NCI-H345 (cell line): ENCODE measurements at places on chromosomes 6 and 20.

DNA sequence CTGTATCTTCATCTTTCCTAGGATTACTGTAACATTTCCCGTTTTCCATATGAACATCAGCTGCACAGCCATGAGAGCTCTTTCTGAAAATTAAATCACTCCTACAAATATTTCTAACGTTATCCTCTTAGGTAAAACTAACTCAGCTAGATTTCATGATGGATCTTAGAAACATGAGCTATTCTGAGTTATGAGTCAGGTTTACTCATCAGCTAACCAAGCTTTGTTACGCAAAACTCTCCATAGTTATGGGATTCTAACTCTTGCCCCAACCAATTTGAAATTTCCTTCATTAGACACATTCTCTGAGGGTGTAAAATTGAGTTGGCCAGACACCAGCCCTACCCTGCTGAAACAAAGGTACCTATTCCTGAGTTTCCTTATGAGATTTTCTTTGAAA lies 14.0 kb downstream of the DEFB110 start:
- no peak for DNase-seq

- DNase-seq = no peak
Measured at GRCh38 chr20:42483730-42484303, 705.9 kb downstream of the PTPRT start.

GRCh38 chr20:47857569-47858464 lies 72.5 kb upstream of the SULF2 start:
- peak; percentile 48 for DNase-seq

GRCh38 chr6:161235776-161236633 lies 37.9 kb downstream of the AGPAT4 start:
- DNase-seq = no peak

GRCh38 chr20:50729901-50730764 lies 1.2 kb upstream of the PARD6B start:
- DNase-seq = no peak

GRCh38 chr6:114151064-114151690 lies 180.2 kb upstream of the HDAC2 start:
- DNase-seq = no peak

DNA sequence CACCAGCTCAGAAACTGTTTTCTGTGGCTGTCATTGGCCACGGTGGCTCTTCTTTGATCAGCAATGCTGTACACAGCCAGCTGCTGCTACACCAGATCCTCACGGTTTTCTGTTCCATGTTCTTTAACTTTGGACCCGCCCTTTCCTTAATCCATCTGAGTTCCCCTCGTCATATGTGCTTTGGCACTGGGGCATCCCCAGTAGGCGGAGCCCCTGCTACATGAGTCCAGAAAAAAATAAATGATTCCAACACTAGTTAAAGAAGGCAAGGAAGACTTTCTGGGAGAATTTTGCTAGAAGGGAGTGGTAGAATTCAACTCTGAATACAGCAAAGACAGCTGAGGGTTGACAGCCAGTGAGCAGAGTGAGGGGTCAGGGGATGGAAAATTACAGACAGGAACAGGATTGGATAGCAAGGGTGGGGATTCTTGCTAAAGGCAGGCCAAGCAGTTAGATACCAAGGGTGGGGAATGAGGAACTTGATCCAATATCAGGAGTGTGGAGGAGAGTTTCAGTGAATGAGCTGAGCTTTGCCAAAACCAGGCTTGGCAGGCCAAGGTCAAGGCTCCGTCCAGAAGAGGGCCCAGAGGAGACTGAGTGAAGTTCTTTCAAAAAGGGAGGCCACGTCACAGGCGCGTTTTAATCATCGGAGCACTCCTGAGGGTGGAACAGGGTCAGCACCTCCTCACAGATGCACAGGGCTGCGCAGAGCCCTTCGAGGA lies 391.8 kb downstream of the CDH4 start:
- no peak for DNase-seq

- peak; percentile 90 for DNase-seq
Measured at GRCh38 chr6:149895833-149896271, 2.1 kb downstream of the RAET1E start.

GRCh38 chr20:51412951-51413481 lies 129.5 kb downstream of the NFATC2 start:
- no peak for DNase-seq

GRCh38 chr6:113876695-113877094 lies 19.6 kb downstream of the MARCKS start:
- DNase-seq = no peak

GRCh38 chr6:119511024-119511423 lies 161.5 kb upstream of the MAN1A1 start:
- DNase-seq = peak; percentile 66

DNA sequence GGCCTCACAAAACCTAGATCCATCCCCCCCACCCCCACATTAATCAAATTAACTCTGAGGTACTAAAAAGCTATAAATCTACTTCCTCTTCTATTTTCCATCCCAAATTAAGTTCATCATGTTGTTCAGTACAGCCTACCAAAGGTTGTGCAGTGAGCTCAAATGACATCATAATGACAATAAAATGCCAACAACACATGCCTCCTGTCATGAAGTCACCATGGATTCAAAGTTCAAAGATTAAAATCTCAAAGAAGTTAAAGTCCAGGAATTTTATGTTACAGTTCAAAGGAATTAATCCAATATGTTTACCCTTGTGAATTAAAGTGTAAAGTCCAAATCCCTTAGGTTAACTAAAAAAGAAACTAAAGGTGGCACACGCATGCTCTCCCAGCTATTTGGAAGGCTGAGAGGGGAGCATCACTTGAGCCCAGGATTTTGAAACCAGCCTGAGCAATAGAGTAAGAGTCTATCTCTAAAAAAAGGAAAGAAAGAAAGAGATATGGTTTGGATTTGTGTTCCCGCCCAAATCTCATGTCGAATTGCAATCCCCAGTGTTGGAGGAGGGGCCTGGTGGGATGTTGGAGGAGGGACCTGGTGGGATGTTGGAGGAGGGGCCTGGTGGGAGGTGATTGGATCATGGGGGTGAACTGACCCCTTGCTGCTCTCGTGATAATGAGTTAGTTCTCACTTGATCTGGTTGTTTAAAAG lies 25.7 kb upstream of the SIRT5 start:
- no peak for DNase-seq

- no peak for DNase-seq
Measured at GRCh38 chr20:57408131-57408530, 16.9 kb downstream of the RBM38 start.

DNA sequence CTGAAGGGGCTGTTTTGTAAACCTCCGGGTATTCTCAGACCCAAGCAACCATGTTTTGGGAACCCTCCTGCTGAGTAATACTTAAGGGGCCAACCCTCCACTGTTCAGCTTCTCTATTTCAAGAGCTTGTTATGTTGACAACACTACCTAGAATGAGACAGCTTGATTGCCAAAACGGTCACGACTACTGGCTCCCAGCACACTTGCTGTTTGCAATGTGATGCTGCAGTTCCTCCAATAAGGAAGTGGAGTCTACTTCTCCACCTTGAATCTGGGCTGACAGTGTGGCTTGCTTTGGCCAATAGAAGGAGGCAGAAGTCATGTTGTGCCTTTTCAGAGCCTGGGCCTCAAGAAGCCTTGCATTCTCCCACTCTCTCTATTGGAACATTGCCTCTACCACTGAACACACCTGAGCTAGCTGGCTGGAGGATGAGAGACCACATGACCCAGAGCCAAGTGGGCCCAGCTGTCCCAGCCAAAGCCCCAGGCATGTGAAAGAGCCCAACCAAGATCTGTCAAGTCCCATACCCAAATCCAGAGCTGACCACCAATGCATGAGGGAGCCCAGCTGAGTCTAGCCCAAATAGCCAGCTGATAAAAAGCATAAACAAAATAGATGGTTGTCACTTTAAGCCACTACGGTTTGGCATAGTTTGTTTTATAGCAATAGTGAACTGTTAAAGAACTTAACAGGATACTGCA lies 108.0 kb downstream of the PRND start:
- no peak for DNase-seq
